ENCODE measurements at places on chromosomes 11 and 22.

- no peak for DNase-seq
These were observed 536.6 kb downstream of the SOX6 start for GRCh38 chr11:15819679-15820286.

- no peak for DNase-seq
These were observed 20.8 kb downstream of the HSPA8 start for GRCh38 chr11:123041185-123041584.

DNA sequence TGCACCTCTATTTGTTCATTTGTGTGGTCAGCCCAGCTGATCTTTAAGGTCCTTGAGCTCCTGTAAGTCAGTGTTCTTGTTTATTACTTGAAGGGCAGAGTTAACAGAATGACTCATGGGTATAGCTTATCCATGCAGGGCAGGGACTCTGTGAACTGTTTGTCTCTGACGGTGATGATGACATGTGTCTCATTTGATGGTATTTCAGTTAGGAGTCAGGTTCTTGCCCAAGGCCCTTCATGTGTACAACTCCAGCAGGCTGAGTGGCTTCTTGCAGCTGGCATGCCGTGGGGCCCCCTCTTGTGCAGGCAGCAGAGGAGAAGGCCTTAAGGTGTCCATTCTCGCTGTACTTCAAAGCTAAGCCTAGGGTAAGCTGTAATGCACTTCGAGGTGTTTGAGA lies 165.1 kb downstream of the DBX1 start:
- peak; percentile 77 for DNase-seq

- no peak for DNase-seq
These were observed at the start of gene CNTN5 for GRCh38 chr11:99020352-99021225. Gene CNTN5 (plus strand): TSS chr11:99020949.

DNA sequence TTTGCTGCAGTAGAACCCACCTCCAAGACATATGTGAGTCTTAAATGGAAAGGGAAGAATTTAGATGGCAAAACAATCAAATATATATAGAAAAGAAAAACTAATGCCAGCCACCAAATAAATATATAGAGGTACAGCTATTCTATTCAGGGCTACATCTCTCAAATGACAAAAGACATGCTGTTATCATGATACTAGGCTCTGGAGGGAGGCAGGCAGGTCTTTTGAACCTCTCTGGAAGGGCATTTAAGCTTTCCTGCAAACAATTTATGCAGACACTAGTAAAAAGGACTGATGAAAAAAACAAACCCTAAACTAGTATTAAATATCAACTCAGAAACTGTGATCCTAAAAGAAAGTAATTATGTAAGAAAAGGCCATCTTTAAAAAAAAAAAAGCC lies 24.4 kb downstream of the UEVLD start:
- DNase-seq = no peak

DNA sequence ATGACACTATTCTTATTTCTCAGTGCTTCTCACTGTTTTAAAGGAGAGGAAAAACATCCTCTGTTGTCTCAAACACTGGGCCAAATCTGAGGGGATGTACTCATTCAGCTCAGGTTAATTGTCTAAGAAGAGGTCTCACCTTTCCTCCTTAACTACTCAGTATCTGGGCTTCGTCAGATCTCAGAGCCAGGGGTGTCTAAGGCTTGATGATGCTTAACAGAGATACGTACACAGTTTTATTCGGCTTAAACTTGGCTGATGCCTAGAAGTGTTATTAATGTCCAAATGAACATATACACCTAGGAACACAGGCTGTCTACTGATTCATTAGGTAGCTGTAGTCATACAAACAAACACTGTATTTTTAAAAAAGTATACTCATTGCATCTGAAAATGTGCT lies 85.8 kb downstream of the UVRAG start:
- no peak for DNase-seq

- DNase-seq = no peak
These were observed 817 bp downstream of the ARL2 start for GRCh38 chr11:65014726-65015227.

DNA sequence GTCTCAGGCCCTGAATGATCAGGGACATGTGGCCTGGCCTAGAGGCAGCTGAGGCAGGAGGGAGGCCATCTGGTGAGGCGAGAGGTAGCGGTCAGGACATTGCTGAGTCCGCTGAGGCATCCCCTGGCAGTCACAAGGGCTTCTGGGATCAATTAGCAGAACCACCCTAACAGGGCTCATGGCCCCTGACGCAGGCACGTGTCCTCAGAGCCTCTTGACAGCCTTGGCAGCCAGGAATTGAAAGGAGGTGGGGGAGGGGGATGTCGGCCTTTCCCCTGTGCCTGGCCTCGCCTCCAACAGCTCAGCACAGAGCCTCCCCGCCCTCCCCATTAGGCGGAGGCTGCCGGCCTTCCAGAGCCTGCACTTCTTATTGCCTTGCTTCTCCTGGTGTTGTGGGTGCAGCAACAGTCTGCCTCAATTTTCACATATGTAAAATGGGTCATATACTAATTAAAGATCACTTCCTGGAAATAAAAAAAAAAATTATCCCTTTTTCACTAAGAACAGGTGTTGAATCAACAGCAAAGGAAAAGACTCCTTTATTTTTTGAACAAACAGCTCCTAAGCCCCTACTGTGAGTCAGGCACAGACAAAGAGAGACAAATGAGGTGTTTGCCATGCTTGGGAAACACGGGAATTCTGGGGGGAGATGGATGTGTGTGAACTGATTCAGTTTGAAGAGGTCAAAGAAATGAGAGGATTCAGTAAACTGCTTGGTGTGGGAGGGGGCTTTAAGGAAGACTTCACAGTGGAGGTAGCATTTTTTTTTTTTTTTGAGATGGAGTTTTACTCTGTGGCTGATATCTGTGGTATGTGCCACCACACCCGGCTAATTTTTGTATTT lies 55.3 kb downstream of the NFAM1 start:
- no peak for DNase-seq

GRCh38 chr11:82980292-82980691 lies 78.8 kb downstream of the DDIAS start:
- peak; percentile 70 for DNase-seq

GRCh38 chr11:65988791-65989592 lies 13.0 kb downstream of the EIF1AD start:
- peak; percentile 79 for DNase-seq

GRCh38 chr11:1036303-1036923 lies at the start of gene MUC6:
Gene MUC6 (minus strand): TSS chr11:1036718. CDS start chr11:1036655, 63 bp downstream.
- no peak for DNase-seq

DNA sequence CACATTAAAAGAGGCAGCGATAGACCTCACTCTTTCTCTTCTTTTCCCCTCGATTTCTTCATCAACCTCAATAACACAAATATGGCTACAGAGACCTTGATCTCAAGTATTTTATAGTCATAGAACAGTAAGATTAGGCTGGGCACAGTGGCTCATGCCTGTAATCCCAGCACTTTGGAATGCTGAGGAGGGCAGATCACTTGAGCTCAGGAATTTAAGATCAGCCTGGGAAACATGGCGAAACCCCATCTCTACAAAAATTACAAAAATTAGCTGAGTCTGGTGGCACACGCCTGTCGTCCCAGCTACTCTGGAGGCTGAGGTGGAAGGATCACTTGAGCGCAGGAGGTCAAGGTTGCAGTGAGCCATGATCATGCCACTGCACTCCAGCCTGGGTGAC lies 14.6 kb downstream of the SLN start:
- no peak for DNase-seq

DNA sequence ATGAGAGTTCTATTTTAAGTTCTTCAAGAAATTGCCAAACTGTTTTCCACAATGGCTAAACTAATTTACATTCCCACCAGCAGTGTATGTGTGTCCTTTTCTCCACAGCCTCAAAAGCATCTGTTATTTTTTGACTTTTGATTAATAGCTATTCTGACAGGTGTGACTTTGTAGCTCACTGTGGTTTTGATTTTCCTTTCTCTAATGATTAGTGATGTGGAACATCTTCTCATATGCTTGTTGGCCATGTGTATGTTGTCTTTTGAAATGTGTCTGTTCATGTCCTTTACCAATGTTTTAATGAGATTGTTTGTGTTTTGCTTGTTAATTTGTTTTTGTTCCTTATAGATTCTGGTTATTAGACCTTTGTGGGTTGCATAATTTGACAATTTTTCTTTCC lies 18.0 kb upstream of the RAB38 start:
- DNase-seq = no peak

- DNase-seq = no peak
These were observed 23.7 kb downstream of the PDHX start for GRCh38 chr11:34940026-34940677.

DNA sequence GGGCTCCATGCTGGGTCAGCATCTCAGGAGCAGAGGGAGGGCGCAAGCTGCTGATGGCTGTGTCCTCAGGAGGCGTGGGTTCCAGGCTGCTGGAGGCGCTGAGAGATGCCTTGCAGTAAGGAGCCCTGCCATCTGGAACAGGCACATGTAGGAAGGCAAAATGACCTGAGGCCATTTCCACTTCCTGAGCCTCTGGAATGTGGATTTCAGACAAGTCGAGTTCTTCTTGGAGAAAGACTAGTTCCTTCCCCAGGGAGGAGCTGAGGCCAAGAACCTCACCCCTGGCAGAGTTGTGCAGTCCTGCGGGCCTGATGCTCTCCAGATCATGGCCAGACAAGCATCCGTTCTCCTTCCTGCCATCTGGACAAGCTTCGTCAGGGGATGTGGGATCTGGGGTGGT lies 19.3 kb downstream of the HPS4 start:
- DNase-seq = no peak

DNA sequence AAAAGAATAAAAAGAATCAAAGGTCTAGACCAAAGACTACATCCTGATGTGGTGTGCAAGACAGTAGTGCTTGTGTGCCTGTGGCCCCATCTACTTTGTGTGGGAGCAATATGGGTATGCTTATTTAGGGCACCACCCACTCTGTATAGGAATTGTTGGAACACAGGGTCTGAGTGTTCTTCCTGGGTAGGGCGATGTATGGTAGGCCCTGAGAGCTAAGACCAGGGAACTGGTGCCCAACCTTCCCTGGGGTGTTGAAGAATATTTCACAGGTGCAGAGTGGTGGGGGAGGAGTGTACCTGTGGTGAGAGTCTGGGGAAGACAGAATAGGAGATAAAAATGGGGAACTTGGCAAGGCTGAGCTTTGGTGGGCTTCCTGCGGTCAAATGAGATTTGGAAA lies 41.9 kb downstream of the MICAL2 start:
- DNase-seq = no peak

DNA sequence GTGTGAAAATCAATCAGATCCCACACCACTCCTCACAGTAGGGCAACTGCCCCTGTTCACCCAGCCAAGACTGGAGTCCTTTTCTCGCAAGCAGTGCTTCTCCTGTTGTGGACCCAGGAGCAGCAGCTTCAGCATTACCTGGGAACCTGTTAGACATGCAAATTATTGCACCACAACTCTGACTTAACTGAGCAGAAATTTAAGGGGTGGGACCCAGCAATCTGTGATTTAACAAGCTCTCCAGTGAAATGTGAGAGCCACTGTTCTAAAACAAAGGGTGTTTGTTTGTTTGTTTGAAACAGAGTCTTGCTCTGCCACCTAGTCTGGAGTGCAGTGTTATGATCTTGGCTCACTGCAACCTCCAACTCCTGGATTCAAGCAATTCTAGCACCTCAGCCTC lies 591.4 kb downstream of the SOX6 start:
- no peak for DNase-seq

DNA sequence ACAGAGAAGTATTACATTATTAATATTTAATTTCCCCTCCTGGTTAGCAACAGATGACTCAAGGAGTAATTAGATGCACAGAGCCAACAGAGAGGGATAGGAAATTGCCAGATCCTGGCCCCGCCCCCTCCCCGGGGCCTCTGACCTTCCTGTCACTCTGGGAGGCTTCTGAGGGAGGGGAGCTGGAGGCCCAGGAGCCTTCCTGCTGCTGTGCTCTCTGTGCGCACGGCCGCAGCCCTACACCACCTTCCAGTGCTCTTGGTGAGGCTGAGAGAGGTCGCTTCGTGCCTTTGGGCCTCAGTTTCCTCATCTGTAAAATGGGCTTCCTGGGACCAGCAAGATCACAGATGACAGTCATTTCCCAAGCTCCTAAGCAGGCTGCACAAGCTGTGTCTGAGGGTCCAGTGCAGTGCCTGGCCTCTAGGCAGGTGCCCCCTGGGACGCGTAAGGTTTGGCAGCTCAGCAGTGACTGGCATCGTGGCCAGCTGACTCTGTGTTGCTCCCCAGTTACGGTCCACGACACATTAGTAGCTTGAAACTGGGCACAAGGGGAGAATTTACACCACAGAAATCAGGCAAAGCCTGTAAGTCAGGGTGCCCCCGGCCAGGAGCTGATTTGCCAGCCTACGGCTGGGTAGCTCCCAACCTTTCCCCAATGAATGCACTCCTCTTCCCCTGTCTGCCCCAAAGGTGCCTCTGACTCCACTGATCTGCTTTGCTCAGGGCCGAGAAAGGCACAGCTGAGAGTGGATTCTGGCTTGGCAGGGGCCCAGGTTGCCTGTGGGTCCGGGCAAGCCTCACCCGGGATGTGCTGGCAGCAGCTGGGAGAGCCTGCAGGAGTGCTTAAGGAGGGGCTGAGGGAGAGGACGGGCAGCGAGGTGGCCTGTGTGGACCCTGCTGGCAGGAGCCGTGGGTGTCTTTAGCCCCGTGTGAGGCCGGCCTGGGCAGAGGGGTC lies 2.3 kb downstream of the ADORA2A start:
- DNase-seq = no peak

GRCh38 chr11:134521452-134522289 lies 109.6 kb upstream of the B3GAT1 start:
- no peak for DNase-seq

- DNase-seq = peak; percentile 55
These were observed 263.3 kb upstream of the SORL1-AS1 start for GRCh38 chr11:121716060-121716459.

- no peak for DNase-seq
These were observed 12.3 kb downstream of the EIF4ENIF1 start for GRCh38 chr22:31477329-31477728.

GRCh38 chr11:119115484-119116234 lies 5.7 kb upstream of the HINFP start:
- no peak for DNase-seq

DNA sequence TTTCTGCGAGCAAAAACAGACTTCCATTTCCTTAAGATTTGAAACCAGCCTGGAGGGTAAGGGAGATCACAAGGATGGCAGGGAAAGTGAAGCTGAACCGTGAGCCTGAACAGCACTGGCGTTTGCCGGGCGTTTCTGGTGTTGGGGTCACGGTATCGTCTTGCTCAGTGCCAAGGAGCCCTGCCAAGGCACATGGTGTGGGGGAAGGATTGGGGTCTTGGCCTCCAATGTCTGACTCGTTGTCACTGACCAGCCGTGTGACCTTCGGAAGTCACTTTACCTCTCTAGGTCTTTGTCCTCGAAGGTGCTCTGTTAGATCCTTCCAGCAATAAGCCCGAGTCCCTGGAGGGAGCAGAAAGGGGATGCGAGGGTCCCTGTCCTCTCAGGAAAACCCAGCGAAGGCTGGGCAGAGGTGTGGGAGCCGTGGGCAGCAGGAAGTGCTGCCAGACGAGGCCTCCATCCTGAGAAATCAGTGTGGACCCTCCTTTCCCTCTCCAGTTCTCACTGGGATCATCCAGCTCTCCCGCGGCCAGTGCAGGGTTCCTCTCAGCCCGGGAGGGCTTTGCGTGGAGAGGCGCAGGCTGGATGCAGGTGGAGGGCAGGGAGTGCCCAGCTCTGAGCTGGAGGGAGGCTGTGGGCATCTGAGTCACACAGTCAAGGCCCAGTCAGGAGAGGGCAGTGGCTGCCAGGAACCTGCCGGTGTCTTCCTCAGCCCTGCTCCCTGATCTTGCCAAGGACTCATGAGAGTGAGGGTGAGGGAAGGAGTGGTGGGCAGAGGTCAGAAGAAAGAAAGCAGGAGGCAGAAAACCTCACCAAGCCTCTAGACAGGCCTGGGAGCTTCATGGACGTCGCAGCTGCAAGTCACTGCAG lies 18.9 kb downstream of the TOM1 start:
- no peak for DNase-seq
